Cerebellum (tissue), 4 donors: ENCODE measurements at places on chromosomes 13 and 19. TPM values are rescaled to one million over a fixed set of nuclear protein-coding genes. Genes with fewer than 3 reads are reported as not detected.

WDFY2 gene
- 17.5 TPM for total RNA-seq

ACP7 gene
- total RNA-seq, result not detected

NLRP9 gene
- not detected for total RNA-seq

LILRB5 gene
- 1.2 TPM for total RNA-seq

ZNF66 gene
- 39.4 TPM for total RNA-seq

C19orf73 gene
- 1.5 TPM for total RNA-seq

ZNF793 gene
- 35.2 TPM for total RNA-seq

CNN1 gene
- 1.00 TPM for total RNA-seq

ZNF560 gene
- 0.36 TPM for total RNA-seq

FAAP24 gene
- 1.7 TPM for total RNA-seq

POLR1G gene
- 2.9 TPM for total RNA-seq

WDR83 gene
- 6.3 TPM for total RNA-seq

CAPN12 gene
- 0.54 TPM for total RNA-seq

RNF225 gene
- not detected for total RNA-seq

EPSTI1 gene
- total RNA-seq, result 0.73 TPM

DENND1C gene
- 0.18 TPM for total RNA-seq

GSX1 gene
- total RNA-seq, result 0.36 TPM

PEG3 gene
- total RNA-seq, result 149 TPM

ONECUT3 gene
- not detected for total RNA-seq

KCNN1 gene
- total RNA-seq, result 10.9 TPM

INSL3 gene
- not detected for total RNA-seq

OLFM2 gene
- 56.6 TPM for total RNA-seq

LRP3 gene
- total RNA-seq, result 40.0 TPM

ZNF730 gene
- 14.1 TPM for total RNA-seq

CFAP97D2 gene
- total RNA-seq, result not detected
